ENCODE measurements at places on chromosomes 7 and 10.
A peak's percentile ranks its signal among the peaks of the same experiment; 100 is the strongest.

DNA sequence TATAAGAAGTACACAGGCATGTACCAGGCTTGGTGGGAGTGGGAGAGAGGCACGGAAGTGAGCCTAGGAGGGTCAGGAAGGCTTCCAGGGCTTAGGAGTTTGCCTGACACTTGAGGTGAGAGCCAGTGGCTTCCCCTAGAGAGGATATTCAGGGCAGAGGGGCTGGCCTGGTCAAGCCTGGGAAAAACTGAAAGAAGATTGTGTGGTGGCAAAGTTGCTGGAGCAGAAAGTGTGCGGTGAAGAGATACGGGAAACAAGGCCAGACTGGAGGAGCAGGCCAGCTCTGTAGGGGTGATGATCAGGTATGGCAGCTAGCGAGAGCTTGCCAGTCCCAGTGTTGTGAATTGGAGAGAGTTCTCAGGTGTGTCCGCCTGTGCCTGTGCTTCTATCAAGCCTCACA lies 129.9 kb downstream of the CCNY start:
- no peak for DNase-seq

DNA sequence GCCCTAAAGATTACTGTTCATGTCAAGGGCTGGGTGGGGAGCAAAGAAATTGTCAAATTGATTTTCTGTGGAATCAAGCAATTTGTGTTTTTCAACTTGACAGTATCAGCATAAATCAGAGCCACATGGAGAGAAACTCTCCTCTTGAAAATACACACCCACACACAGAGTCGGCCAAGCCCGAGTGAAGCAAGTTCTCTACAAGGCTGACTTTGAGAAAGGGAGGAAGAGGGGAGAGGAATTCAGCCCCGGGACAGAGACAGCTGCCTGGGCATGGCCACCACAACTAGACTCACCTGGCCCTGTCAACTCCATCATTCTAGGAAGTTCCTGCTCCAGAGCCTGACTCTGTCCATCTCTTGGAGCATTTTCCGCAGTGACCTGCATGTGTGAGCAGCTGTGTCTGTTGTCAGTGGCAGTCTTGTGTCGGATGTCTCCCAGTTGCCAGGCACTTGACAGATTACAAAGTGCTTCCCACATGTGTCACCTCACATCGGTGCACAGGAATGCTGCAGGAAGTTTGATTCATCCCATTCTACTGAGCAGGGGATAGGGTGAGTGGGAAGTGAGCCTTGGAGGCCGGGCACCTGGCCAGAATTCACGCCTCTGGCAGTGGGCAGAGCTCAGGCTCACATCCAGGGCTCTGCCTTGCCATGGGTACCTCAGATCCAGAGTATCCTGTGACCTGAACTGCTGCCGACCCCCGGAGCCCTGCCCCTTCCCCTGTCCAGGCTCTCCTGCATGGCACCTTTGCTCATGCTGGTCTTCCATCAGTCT lies 37.9 kb downstream of the ADAM12 start:
- no peak for DNase-seq

DNA sequence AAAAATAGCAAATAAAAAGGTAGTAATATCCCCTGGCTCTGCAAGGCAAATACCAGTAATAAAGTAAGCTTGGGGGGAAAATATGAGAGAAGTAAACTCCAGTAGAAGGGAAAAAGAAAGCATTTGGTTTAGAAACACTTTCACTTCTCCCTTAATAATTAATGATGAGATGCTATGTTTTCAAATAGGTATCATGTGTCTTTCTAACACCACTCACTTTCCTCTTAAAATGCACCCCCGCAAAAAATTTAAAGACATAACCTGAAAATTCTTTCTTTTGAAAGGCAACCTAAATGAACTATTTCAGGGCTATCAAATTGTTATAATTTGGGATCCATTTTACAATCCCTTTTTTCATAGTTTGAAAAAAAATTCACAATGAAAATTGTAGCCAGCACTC lies 240.3 kb downstream of the SNX10 start:
- DNase-seq: no peak

GRCh38 chr10:26430641-26431163 lies 7.4 kb upstream of the APBB1IP start:
- DNase-seq: peak; percentile 62

GRCh38 chr10:17586821-17587234 lies 30.3 kb downstream of the HACD1 start:
- no peak for DNase-seq

GRCh38 chr10:43131256-43131655 lies 7.0 kb upstream of the CSGALNACT2 start:
- DNase-seq: no peak

- DNase-seq: peak; percentile 81
These were observed 26.4 kb upstream of the KLF6 start for GRCh38 chr10:3811291-3811870.

DNA sequence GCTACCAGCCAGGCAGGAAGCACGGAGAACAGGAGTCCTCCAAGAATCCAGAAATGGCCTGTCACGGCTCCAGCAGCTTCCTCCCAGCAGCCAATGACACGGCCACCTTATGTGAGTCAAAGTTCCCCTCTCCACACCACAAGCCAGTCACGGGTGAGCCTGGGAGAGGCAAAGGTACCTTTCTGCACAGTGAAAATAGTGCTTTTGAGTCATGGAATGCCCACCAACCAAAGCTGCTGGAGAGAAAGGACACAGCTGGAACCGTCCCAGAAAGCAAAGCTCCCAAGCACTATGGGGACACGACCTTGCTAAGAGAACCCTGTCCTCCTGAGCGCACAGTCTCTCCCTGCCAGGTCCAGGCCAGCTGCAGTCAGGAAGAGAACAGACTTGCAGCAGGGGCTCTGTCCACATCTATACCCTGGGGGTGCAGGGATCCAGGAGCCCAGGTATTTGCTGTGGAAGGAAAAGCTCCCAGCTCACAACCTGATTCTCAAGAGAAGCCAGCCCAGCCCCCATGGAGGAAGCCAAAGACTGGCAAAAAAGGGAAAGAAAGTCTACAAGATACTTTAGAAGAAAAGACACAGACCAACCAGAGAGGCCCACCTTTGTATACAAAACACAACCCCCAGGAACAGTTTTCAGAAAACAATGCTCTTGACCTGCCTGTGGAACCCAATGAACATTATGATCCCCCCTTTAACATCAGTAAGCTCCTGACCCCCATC lies 24.4 kb downstream of the C10orf71 start:
- no peak for DNase-seq

DNA sequence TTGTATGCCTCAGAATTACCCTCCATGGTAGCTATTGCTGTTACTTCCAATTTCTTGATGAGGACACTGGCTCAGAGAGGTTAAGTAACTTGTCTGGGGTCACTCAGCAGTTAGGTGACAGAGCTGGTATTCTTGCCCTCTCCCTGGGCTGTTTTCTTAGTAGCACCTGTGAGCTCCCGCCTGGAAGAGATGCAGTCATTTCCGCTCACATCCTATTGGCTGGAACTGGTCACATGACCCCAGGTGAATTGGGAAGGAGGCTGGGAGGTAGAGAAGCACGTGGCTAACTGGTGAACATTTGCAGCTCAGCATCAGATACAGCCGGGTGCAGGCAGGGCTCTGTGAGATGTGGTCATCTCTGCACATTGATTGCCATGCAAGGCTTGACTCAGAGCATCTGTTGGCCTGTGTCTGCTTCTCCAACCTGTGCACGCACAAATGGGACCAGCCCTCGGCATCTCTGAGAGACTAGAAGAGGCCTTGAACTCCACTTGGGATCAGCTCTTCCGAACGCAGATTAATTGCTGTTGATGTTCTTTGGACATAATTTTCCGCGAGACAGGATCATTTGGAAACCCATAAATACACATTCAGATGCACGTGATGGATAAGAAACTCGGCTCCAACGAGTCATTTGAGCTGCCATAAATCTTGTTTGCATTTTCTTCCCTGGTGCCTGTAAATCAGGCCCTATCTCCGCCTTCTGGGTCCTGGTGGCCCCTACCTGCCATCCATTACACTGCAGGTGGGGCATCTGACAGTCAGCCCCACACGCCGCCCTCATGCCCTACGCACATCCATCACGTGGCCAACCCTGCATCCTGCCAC lies 42.8 kb downstream of the MYL10 start:
- no peak for DNase-seq

GRCh38 chr10:80567292-80567691 lies 29.6 kb downstream of the SH2D4B start:
- no peak for DNase-seq

DNA sequence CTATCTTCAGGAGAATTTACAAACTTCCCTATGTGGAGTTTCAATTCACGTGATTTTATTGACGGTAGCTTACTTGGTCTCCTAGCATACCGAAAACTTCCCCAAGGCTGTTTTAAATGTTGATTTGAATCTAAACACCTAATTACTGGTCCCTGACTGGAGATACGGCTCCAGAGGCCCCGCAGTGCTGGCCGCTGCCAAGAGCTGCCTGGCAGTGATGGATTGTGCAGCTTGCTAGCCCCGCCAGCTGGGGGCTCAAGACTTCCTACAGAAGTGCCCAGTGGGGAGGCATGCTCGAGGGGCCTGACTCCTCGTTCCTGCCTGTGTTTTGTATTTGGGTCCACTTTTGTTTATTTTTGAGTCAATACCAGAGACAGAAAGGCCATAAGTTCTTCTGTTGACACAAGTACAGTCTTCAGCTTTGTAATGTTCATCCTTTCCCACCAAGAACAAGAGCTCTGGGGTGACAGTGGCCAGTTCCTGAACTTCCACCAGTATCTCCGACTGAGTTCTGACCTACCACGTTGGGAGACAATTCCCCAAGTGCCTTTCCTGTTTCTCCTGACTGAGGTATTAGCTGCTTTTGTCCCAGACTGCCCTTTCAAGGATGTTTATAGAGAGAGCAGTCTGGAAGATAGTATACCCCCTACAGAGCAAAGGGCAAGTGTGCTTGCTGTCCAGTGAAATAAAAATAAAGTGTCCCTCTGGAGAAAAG lies 80.7 kb upstream of the CXCL12 start:
- DNase-seq: no peak

- no peak for DNase-seq
These were observed 599.6 kb upstream of the GHITM start for GRCh38 chr10:83539528-83540308.

DNA sequence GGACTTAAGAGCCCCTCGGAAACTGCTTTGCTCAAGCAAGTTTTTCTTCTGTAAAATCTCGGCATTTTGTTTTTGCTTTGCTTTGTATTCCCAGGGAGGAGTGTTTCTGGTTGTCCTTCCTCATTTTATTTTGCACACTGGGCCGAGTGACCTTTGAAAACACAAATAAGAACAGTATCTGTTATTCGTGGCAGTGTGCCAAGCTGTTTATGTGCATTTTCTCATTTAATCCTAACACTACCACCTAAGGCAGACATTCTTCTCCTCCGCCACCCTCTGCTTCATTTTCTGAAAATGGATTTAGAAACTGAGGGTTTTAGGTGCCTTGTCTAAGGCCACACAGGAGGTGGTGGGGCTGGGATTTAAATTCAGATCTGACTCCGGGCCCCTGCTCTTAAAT lies 218.5 kb downstream of the TCF7L2 start:
- DNase-seq: no peak

DNA sequence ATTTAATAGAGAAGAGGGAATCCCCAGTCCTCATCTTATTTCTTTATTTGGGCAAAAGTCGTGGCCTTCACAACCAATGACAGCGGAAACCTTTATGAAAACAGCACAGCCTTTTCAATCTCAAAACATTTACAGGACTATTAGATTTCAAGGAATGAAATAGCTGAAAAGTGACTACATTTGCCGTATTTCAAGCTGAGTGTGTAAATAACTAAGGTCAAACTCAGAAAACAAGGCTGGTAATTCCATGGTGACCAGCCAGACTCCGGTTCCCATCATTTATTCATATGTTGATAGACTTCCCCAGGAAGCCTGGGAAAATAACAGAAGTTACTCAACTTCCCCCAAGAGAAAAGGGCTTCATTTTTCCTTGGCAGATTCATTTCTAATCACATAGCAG lies 457.3 kb upstream of the NFE2L3 start:
- DNase-seq: no peak

- DNase-seq: no peak
These were observed 563.1 kb downstream of the INHBA start for GRCh38 chr7:41139789-41140188.

DNA sequence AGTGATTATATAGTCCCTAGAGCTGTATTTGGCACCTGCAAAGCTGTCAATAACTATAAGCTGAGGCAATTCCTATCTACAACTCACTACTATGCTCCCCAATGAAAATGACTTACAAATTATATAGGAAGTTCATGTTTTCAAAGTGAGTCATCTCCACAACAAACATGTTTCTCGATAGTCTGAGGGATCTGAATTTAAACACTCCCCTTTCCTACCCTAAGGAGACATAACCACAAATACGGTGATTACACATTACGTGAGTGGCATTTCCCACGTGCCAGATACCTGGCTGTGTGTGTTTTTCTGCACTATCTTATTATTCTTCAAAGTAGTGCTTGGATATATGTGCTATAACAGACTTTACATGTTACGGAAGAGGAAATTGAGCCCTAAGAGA lies 122.5 kb upstream of the C1QL3 start:
- no peak for DNase-seq

GRCh38 chr10:132388891-132389432 lies 8.0 kb upstream of the PWWP2B start:
- DNase-seq: no peak

GRCh38 chr7:128859232-128860157 lies 3.2 kb upstream of the ATP6V1F start:
- DNase-seq: no peak

GRCh38 chr7:44489955-44490350 lies 505 bp downstream of the NUDCD3 start:
- DNase-seq: peak; percentile 56

- no peak for DNase-seq
These were observed 16.5 kb upstream of the PLAU start for GRCh38 chr10:73894245-73894971.

GRCh38 chr10:120012566-120012965 lies 120.0 kb downstream of the SEC23IP start:
- DNase-seq: no peak

GRCh38 chr10:97553575-97554031 lies 19.0 kb upstream of the ANKRD2 start:
- peak; percentile 63 for DNase-seq

Measured in CD4-positive, alpha-beta T cell treated with Interleukin-21 for 1 hour (primary cell).